ENCODE measurements at places on chromosomes 6 and 20.

DNA sequence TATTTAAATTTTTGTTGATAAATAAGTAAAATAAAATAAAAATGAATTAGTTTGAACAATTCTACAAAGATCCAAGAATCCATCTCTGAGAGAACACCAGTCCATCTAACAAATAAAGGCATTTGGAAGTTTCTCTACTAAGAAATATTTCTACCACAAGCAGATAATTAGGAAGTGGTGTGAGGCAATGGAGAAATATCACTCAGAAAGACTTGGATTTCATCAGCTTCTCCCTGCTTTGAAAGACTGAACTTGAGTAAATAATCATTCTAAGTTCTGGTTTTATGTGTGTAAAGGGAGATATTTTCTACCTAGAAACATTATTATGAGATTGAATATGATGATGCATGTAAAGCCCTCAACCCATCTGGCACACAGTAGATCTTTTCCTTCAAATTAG lies 17.8 kb upstream of the TCF21 start:
- DNase-seq, result no peak

DNA sequence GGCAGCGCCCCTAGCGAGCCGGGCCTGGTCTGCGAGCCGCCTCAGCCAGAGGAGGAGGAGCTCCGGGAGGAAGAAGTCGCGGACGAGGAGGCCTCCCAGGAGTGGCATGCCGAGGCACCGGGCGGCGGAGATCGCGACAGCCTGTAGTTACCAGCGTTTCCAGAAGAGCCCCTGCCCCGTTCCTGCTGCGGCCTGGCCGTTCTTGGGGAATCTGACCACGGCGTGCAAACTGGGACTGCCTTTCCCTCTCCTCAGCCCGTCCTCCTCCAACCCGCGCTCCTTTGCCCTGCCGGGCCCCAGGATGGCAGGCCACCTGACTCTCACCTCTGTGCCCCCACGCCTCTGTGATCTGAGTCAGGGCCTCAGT lies 802 bp downstream of the HDGFL1 start:
- DNase-seq, result no peak

DNA sequence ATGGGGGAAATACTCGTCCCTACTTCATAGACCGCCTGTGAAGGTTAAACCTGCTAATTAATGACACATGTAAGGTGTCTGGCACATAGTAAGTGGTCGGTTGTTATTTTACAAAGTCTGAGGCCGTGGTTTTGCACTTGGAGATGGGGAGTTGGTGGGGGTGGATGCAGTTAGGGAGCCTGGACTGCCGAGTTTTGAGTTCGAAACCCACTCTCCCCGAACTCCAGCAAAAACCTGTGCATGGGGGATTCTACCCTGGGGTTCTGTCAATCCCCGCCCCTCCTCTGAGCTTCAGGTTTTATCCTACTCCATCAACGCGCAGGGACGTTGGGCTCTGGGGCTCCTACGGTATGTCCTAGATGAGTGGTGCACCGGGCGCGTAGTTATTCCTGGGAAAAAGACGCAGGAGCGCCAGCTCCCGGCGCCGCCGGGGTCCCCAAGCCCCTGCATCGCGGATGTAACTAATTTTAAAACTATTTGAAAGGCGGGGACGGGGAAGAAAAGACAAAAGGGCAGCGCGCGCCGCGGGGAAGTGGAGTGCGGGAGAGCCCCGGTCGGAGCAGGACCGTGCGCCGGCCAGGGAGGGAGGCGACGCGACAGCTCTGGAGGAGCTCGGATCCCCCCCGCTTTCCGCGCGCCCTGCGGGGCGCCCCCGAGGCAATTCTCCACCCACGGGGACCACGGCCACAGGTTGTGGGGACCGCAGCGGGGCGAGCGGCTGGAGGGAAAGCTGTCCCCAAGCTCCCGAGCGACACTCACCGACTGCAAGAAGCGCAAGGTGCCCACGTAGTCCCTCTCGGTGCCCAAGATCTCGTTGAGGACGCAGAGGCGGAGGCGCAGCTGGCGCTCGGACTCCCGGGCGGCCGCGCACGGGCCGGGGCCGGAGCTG lies 672 bp downstream of the PREX1 start:
- peak; percentile 30 for DNase-seq

GRCh38 chr20:1883986-1884385 lies 11.2 kb upstream of the SIRPA start:
- no peak for DNase-seq

DNA sequence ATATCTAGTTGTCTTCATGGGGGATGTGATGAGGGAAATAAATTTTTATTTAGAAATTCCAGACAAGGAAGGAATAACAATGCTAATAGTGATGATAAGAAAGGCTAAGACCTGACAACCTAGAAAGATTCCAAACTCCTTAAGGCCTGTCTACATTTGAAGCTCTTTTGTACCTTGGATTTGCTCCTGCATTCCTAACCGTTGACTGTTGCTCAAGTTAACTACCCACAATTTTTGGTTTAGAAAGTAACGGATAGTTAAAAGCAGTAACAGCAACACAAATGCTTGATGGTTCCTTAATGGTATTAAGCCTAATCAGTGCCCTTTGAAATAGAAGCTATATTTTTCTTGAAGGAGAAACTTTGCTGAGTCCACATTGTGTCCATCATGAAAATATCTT lies 52.9 kb downstream of the TRMT11 start:
- DNase-seq, result peak; percentile 16

DNA sequence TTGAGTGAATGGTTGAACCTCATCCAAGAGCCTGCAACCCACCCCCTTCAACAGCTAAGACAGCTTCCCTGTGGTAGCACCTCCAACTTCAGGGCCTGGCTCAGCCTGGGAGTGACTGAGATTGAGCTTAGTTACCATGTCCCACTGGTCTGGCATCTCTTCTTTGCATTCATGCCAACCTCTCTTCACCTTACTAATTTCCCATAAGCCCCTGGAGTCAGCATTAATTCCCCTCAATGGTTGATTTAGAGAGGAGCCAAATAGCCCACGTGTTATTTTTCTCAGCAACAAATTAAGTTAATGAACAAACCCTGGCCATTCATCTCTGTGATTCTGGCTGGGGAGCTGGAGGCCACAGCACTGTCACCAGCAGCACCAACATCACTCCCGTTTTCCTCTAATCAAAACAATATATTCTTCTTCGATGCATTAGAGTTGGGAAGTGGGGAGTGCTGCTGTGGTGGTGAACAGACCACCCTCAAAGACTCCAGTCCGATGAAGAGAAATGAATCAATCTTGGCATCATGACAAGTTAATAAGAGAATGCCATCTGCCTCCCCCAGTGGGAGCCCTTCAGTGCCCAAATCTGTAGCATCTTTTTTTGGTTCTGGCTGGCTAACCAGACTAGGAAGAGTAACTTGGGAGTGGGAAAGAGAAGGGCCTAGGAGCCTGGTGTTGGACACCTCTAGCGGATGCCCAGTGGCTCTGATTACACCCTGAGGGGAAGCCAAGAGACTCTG lies 316.9 kb upstream of the RNF24 start:
- no peak for DNase-seq

DNA sequence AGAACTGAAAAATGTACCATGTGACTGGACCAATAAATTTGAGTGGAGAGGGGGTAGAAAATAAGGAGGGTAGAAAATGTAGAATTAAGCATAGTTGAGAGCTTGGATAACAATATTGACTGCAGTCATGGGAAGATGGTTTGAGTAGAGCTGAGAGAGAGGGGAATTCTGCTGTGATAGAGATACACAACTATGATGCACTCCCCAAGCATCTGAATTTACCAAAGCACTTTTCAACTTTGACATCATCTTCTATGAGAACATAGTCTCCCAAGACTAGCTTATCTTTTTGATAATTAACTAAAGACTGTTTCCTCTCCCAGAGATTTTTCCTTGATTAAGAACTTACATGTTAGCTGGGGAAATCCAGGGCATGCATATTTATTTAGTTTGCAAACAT lies 103.1 kb downstream of the TNFRSF21 start:
- DNase-seq, result no peak

All from AG20443 (cell line).